ENCODE measurements at places on chromosomes 6 and 20.

DNA sequence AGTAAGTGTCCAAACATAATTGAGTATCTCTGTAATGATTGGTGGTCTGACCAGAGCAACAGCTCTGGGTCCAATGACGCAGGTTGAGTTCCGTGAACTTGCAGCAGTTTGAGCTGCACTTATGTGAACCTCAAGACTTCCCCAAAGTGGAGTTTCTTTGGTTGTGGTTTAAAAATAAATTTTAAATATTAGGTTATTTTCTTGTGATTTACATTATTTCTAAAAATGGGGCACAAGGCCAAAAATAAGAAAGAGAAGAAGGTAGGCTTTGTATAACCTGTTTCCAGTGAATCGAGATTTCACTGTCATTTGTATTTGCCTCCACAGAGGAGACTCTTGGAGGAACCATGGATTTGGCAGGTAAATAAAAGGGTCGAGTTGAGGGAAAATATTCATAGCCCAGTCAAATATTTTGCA lies 166.4 kb upstream of the ZNF217 start:
- no peak for DNase-seq

DNA sequence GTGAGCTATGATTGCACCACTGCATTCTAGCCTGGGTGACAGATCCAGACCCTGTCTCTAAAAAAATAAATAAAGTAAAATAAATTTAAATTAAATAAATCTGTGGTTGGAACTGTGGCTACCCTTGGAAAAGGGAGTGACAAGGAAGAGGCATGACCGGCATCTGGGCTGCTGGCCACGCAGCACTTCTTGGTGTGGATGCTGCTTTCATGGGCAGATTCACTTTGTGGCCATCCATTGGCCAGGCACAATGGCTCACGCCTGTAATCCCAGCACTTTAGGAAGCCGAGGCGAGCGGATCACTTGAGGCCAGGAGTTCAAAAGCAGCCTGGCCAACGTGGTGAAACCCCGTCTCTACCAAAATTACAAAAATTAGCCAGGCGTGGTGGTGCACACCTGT lies 16.1 kb downstream of the EBF4 start:
- no peak for DNase-seq

DNA sequence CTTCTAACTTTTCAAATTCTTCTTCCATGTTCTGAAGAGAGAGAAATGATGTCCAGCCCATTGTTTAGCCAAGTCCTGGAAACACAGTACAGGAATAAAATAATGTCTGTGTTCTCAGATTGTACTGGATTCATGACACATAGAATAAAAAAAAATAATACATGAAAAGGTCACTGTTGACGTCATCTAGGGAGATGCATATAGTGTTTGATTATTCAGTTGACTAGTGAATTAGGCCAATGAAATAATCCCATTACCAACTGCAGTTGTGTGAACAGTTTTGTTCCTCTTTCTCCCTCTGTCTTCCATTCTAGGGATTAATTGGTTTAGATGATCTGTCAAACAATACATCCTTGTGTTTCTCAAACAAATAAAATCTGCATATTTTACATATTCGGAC lies 222.8 kb downstream of the ALDH8A1 start:
- no peak for DNase-seq

- no peak for DNase-seq
These were observed 95.5 kb downstream of the FOXC1 start for GRCh38 chr6:1705183-1705582.

DNA sequence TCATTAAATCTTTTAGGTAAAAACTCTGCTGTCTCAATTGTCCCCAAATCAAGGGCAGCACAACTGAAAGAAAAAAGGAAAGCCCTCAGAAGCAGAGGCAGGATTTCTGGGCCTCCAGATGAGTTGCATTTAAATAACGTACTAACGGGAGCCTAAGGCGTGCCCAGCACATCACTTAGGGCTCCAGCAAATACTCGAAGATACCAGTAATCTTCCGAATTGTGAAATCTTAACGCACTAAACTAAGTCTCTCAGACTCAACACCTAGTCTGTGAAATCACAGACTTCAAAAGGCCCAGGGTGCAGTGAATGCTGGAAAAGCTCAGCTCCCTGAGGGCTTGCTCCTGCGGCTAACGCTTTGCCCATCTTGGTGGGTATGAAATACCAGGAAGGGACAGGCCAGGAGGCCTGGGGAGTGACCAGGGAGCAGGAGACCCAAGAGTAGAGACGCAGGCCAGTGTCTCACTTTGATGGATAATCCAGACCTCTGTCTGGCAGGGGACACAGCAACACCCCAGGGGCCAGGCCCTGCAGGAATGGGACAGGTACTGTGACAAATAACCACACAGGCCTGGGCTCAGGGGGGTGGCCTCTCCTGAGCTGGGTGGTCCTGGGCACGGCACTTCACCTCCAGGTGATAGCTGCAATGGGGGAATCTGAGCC lies 36.4 kb downstream of the RRBP1 start:
- no peak for DNase-seq

DNA sequence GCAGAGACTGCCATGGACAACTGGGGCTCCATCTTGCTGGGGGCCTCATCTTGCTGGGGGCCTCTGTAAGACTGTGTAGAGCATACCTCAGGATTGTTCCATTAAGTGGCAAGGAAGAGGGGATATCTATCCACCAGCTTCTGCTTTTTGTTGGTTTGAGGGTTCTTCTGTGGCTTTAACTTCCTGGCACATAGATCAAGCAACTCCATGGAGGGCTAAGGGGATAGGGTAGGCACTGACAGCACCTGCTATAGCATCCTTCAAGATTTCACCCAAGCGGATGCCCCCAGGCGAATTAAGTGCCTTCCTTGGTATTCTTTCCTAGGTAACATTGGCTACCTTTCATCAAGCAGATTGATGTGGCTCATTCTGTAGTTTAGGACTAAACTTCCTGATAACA lies 3.8 kb upstream of the LRRN4 start:
- no peak for DNase-seq

GRCh38 chr20:58129721-58130151 lies 98.7 kb downstream of the ANKRD60 start:
- DNase-seq = no peak

- DNase-seq = no peak
These were observed 181.8 kb downstream of the TTLL2 start for GRCh38 chr6:167506443-167507301.

Data from NCI-H2081 (cell line).